ENCODE measurements at places on chromosomes 5 and 9.

GRCh38 chr9:8419596-8420275 lies 620.2 kb upstream of the DMAC1 start:
- no peak for DNase-seq

DNA sequence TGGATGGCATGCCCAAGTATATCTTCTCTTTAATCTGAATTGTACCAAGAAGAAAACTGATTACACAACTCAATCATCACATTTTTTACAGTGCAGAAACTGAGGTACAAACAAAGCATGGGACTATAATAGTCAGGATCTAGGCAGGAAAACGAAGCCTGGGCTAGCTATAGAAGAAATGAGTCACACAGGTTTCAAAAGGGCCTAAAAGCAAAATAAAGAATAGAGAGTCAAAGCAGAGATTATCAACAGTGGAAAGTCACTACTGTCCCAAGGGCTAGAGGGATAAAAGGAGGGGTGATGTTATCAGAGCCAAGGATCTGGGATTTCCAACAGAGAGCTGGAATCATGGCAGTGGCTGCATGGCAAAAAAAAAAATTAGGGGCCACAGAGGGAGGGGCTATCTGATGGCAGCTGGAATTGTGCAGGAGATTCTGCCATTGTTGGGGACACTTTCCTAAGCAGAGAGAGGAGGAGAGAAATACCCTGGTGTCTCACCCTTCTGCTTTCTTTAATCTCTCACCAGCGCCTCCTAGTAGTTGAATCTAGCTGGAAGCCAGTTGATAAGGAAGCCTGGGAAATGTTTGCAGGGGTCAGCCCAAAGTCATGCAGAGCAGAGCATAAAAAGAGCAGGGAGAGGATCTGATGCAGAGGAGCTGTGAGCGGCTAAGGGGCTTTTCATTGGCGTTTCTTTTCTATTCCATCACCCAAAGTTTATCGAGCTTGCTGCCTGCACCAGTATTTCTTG lies 343.2 kb downstream of the ACTL7B start:
- no peak for DNase-seq

DNA sequence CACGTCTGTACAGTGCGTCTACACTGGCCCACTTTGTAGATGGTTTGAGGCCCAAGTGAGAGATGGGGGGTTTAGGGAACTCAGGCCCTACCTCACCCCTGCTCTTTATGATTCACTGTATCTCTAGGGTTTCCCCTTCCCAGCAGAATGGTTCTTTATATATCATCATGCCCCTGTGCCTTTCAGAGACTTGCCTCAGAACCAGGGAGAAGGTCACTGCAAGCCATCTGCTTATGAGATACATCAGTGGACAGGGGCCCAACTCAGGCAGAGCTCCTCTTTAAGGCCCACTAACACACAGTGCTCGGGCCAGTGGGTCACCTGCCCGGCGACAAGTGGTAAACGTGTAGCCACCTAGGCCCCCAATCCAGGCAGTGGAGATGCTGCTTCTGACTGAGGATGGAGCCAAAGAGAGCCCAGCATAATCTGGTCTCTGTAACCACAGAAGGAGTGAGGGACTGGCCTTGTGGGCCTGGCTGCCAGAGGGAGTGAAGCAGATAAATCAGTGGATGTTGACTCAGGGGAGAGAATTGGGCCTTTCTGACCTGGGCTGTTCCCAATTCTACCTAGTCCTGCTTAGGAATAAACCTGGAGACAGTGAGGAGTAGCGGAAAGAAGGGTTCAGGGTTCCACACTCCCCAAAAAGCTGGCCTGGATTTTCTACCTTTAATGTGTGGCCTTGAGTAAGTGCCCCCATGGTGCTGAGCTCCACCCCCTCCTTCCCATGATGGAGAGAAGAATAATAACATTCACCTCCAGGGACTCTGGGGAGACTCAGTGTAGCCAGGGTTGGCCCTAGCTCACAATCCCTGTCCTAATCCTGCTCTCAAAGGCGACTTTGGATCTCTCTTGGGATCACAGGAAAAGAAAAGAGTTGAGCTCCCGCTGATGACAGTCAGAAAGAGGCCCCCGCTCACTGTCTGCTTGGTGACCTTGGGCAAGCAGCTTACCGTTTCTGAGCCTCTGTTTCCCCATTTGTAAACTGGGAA lies 2.8 kb upstream of the DUSP1 start:
- DNase-seq: no peak

DNA sequence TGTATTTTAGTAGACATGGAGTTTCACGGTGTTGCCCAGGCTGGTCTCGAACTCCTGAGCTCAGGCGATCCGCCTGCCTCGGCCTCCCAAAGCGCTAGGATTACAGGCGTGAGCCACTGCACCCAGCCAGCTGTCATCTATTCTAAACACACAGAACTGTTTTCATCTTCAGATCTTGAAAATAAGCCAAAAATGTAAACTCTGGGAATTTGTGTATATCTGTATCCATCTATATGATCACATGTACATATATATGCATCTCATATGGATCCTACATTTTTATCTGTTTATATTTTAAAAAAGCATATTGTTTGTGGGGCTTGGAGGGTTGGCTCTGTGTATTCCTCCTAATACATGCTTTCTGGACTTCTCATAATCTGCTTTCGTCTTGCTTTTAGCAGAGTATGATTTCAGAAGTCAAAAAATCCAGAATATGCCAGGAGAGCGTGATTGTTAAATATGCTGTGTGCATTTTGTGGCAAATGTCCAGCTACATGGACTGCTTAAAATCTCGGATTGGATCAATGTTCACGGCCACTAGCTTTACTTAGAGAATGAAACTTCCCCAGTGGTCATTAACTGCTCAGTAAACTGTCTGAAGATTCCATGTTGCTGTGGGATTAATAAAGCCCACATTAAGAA lies 274.4 kb upstream of the IRX1 start:
- DNase-seq: no peak

DNA sequence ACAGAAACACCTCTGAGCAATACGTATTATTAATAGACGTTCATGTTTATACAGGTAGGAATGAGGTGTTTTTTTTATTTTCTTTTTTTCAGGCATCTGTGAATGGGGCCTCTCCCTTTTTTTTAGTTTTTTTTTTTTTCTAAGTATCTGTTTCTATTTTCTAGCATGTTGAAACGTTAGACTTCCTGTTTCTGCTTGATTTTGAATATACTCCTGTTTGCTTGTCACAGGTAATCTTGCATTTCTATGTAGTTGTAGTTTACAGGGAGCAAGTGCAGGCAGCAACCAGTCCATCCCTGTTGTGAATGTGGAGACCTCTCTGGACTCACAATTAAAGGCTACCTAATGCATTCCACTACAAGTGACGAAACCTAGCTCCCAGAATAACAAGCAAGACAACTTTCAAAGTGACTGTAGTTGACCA lies 22.8 kb upstream of the TNFAIP8 start:
- DNase-seq: no peak

DNA sequence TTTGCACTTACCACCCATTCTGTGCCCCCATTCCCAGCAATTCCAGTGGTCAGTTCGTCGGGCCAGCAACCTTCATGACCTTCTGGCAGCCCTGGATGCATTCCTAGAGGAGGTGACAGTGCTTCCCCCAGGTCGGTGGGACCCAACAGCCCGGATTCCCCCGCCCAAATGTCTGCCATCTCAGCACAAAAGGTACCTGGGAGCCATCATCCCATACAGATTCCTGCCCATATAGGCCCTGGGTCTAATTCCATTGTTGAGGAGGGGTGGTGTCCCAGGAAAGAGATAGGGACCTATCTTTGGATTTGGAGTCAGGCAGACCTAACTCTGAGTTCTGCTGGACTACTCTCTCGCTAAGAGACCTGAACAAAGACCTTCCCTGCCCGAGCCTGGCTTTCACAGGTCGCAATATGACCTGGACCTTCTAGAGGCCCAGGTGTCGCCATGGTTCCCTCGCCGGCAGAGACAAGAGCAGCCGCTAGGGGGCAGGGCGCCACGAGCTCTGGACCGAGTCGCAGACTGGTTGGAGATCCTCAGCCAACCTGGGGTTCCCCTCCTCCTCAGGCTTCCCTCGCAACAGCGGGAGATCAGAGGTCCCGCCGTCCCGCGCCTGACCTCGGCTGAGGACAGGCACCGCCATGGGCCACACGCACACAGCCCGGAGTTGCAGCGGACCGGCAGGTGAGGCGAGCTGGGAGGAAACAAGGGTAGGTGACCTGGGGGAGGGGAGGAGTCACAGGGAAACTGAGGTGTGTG lies 3.1 kb downstream of the SLC4A9 start:
- DNase-seq: peak; percentile 62

DNA sequence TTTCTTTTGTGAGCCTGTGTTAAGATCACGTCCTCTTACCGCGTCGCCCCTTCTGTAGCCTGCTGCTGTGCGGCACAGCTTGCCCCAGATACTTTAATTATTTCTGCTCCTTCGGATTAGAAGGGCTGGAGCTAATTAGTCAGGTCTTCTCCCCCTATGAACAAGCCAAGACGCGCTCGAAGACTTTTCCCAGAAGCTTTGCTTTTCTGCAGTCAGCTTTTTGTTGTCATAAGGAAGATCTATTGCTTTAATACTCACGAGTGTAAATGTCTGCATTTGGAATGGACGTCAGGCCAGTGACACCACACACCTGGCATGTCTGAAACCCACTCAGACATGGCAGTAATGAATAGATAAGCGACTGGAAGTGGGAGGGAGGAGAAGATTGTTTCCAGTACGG lies 37.0 kb downstream of the PRUNE2 start:
- no peak for DNase-seq

All from urothelium cell line (cell line).